Stimulated activated CD4-positive, alpha-beta T cell treated with anti-CD3 and anti-CD28 coated beads, Interleukin-12 subunit alpha, Interleukin-12 subunit beta, amount 100 ng/mL, for 24 hours (primary cell): ENCODE measurements at places on chromosomes 2 and 18.

DNA sequence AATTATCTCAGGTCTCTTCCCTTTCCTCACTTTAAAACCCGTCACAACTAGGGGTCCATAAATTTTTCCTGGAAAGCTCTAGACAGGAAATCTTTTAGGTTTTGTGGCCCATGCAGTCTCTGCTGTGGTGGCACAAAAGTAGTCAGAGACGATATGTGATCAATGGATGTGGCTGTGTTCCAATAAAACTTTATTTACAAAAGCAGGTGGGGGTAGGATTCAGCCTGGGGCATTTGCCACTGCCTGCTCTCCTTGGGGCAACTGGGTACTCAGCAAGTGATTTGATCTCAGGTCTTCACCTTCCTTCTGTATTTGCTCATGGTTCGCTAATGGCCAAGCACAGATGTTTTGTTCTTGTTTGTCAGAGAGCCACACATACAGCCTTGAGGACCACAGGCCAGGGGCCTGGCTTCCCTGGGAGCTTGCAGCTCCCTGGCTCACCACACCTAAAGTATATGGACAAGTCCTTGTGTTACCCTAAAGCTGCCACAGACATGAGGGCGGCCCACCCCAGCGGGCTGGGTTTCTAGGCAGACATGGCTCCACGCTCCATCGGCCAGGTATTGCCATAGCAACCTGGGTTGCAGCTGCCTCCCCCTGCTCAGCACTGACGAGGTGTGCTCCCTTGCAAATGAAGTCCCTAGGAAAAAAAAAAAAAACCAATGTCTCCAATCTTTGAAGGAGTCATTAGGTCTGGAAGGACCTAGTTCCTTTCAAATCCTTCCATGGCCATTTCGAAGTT is 89.7 kb upstream of the YWHAQ start:
- DNase-seq = no peak

DNA sequence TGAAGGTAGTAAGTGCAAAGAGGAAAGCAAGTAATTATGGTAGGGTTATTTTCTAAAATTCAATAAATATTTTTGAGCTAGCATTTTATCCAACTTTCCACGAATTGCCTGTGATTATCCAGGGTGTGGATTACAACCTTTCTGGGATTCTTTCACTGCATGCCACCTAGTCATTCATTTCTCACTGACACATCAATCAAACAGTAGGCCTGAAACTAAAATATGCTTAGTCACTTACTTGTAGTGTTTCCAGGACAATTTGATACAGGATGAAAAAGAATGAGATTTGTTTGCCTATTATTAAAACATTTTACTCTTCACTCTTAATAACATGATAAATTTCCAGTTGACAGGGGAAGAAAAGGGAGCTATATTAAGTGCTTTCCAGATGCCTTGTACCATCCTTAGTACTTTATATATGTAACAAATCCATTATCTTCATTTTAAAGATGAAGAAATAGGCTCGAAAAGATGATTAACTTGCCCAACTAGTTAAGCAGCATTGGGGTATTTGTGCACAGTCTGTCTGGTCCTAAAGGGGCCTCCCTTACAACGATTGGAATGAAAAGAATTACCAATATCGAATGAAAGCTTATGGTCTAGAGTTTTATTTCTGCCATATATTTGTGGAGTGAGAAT is 70.4 kb downstream of the KCTD1 start:
- DNase-seq = no peak

DNA sequence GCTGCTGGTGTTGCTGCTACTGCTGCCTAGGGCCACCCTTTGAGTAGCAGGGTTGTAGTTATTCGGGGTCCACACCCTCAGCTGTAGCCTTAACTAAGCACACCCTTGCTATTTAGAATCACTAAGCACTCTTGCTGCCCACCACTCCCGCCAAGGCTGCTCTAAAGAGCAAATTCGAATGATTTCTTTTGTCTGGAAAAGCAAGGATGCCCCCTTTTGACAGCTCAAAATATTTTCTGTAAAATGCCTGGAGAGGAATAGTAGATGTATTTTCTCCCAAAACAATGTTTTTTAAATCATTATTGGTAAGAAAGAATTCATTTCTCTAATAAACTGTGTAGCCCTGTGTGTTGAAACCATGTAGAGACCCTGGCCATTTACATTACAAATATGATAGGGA is 80.8 kb upstream of the PAPOLG start:
- no peak for DNase-seq

GRCh38 chr18:2178036-2178435 is 393.3 kb downstream of the METTL4 start:
- no peak for DNase-seq

GRCh38 chr2:47227532-47228279 is 72.6 kb upstream of the STPG4 start:
- no peak for DNase-seq

- no peak for DNase-seq
These were observed 131.5 kb downstream of the ZNF516 start for GRCh38 chr18:76363436-76364120.

- no peak for DNase-seq
These were observed 196.0 kb upstream of the VRK2 start for GRCh38 chr2:57850415-57851130.

GRCh38 chr2:144836635-144837350 is 316.9 kb upstream of the ZEB2 start:
- DNase-seq = no peak

DNA sequence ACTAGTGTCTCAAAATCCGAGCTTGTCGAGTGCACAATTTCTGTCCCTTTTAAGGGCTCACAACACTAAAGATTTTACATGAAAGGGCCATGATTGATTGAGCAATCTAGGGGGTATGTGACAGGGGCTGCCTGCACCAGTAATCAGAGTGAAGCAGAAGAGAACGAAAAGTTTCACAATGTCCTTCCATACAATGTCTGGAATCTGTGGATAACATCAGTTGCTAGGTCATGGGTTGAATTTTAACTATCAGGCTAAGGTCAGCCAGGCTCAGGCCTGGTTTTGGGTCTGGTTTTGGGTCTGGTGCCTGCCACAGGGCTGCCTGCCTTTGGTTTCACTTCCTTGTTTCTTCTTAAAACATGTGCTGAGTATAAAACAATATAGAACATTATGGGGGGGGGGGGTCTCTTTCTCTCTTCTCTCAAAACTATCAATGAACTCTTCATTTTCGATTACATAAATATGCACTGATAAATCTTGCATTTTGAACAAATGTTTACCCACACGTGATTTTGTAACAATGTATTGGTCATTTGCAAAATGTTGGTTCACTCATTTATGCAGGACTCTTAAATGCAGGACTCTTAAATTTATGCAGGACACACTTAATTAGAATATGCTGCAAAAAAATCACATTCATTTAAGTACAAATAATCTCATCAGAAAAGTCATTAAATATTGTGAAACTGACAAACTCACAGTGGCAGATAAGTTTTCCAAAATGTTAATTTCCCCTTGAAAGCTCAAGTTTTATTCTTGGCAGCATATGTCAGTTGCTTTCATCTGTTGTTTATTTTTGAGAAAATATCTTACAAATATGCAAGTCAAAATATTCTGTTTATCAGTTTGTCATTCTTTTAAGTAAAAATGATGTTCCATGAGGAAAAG is 290.5 kb upstream of the KYNU start:
- DNase-seq = no peak

GRCh38 chr18:10140461-10141282 is 226.9 kb downstream of the VAPA start:
- DNase-seq = no peak

- DNase-seq = no peak
These were observed 10.4 kb upstream of the DNAH7 start for GRCh38 chr2:196079052-196079451.
